NCI-H1417 treated with DMSO at 0.1 percent for 48 hours (cell line): ENCODE measurements at places on chromosomes 5 and 9.

GRCh38 chr9:128415281-128415680 lies 5.4 kb upstream of the CERCAM start:
- no peak for DNase-seq

DNA sequence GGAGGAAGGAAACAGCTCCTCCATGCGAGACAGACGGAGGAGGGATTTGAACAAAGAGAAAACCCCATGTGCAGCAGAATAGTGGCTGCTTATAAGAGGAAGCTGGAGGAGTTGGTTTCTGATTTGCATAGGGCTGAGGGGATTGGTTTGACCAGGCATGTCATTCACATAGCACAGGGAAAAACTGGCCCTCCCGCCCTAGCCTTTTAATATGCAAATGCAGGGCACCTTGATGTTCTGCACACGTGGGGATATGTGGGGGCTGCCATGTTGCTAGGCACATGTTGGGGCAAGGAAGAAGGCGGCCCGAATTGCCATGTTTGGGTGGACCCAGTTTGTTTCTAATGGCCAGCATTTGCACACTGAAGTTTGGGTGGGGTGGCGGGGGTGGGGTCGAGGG lies 42.2 kb downstream of the OSMR start:
- DNase-seq = no peak

DNA sequence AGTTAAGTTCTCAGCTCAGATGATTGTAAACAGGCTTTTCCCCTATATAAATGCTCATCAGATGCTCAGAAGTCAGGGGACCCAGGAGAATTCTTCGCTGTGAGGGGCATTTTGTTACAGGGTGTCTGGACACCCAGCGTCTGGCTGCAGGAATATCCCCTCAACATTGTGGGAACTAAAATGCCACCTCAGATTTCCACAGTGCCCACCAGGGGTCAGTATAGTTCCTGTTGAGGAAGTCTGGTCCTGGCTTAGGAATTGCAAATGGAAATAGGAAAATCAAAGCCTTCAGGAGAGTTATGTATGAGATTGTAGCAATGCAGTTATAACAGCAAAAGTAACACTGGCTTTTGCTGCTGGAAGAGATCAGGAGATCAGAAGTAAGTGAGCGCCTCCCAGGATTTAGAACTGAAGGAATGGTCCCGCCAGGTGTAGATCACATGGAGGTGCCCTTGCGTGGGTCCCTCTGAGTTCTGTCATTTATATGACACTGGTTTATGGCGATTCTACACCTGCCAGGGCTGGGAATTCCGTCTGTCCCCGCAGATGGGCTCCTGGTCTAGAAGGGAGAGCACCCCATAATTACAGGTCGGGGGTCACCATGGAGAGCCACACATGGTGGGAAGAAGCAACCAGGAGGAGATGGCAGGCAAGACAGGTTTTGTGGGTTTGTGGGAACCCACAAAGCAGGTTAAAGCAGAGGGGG lies 47.1 kb upstream of the CTSL start:
- no peak for DNase-seq

DNA sequence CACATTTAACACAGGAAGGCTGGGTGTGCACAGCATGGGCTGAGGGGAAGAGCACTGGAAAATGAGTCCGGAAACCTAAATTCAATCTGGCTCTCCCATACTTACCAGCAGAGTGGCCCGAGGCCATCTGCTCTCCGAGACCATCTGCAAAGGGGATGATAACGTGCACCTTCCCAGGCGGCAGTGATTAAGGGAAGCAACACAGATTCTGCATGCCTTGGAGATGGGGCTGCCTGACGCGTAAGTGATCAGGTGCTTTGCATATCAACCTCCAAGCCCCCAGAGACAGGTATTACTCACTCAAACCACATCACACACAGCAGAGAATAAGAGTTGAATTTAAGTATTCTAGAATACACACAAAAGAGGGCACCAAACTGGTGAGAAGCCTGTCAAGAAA lies 9.1 kb downstream of the EPB41L4B start:
- DNase-seq = no peak

DNA sequence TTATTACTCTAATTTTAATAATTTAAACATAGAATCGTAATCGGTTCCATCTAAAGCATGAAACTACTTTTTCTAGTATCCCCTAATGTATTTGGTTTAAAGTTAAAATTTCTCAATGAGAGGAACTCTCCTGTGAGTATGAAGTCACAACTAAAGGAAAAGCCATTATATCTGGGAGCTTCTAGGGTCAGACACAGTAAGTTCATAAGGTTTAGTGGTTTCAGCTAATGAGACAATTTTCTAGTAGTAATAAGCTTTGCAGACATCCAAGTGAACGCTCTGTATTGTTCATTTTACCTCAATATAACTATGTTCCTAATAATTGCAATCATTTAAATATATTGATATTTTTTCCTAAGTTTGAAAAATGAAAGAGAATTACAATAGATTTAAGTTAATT lies 364.4 kb upstream of the CDH9 start:
- no peak for DNase-seq

- no peak for DNase-seq
These were observed 21.9 kb downstream of the ARHGEF37 start for GRCh38 chr5:149603210-149603609.

GRCh38 chr5:10735569-10736276 lies 25.3 kb downstream of the DAP start:
- no peak for DNase-seq

DNA sequence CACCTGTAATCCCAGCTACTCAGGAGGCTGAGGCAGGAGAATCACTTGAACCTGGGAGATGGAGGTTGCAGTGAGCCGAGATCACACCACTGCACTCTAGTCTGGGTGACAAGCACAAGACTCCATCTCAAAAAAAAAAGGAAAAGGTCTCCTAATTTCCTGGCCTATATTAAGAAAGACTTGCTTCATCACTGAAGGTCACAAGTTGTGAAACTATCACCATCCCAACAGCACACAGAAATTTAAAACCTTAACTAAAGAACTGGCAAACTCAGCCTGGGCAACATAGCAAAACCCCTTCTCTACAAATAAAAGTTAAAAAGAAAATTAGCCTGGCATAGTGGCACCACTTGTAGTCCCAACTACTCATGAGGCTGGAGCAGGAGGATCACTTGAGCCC lies 17.2 kb downstream of the FRMD3 start:
- no peak for DNase-seq

GRCh38 chr5:73641811-73642210 lies 15.8 kb downstream of the ARHGEF28 start:
- DNase-seq = no peak

DNA sequence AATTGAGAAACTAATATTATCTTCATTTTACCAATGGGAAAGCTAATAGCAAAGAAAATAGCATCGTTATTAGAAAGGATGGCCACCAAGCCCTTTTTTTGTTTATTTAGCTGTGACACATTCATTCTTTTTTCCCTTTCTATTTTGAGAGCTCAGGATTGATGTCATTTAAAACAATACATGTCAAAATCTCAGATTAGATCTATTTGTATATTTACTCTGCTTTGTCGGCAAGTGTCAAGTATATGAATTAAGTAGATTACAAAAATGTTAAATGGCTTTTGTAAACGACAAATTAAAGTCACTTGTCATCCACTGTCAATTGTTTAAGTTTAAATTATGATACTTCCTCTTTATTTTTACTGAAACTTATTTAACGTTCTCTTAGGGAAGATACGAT lies 118.9 kb downstream of the PAM start:
- DNase-seq = peak; percentile 31

DNA sequence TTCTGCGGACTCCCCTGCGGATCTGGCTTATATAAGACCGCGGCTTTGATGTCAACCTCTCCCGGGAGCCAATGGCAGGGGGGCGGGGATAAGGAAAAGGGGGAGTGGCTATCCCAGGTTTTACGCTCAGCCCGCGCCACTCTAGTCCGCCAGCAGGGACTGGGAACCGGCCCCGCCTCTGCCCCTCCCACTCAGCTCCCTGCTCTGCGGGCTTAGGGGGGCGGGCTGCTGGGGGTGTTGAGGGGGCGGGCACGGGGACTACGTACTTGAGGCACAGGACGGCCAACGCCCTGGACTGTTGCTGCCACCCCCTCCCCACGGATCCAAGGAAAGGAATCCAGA lies at the start of gene HAND1:
TSS of gene HAND1 (minus strand) at position 4 of the 342 bp plus-strand sequence. CDS start 219 bp downstream, outside the sequence.
- DNase-seq = peak; percentile 9
